Gastroesophageal sphincter (tissue), 4 donors: ENCODE measurements at places on chromosomes 5 and 9.

GRCh38 chr5:160395111-160395510 is 4.7 kb downstream of the FAM200C start:
- H3K36me3 ChIP-seq: peaks cover 10% of the 10 kb centered on the region
- no peak overlapping the region for H3K4me3 ChIP-seq
- no peaks in the 10 kb centered on the region for H3K27me3 ChIP-seq
- no peak for ATAC-seq

DNA sequence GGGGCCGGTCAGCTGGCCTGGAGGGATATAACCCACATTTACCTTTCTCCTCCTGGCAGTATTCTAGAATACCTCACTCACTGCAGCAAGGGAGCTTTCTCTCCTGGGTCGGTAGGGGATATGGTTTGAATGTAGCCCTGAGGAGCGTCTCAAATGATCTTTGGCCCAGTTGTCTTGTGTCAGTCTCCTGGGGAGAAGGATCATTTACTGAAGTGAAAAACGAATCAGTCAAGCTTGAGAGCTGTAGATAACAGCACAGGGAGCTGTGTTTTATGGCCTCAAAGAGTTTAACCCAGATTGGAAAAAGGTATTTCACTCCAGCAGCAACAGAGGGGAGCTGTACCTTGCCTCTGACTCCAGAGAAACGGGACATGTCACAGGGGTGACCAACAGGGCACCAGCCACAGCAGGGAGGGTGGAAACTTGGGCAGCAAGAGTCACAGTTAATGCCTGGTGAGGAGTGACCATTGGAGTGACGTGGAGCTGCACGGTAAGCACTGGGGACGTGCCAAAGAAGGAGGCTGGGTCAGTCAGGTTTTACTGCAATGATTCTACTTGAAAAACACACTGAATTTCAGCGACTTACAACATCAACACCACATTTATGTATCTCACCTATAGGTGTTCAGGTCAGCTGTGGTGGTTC is 29.8 kb upstream of the ZFR start:
- no peaks in the 10 kb centered on the region for H3K4me1 ChIP-seq
- no peaks in the 10 kb centered on the region for H3K27me3 ChIP-seq
- no peak for ATAC-seq
- no peaks in the 10 kb centered on the region for H3K36me3 ChIP-seq
- no peak overlapping the region for H3K27ac ChIP-seq

DNA sequence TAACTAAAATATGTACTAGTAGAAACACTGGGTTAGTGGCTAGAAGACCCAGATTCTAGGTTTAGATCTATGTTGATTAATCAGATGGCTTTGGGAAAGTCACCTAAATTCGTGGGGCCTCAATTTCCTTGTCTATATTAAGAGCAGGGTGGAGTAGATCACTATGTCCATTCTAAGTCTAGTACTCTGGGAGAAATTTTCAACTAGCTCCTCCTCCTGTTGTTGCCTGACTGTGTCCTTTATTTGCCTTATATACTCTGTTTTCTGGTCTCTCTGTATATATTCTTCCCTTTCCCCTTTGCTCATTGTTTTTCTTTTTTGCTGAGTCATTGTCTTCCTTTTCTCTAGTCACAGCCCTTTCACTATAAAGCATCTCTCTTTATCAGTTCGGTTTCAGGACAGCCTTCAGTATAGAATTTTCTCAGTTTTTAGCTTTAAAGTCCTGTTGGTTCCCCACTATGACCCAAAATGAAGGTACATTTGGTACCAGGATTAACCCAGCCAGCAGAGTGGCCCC is 44.5 kb upstream of the CDH6 start:
- no peaks in the 10 kb centered on the region for H3K36me3 ChIP-seq
- no peak overlapping the region for H3K4me3 ChIP-seq
- no peak for ATAC-seq
- H3K4me1 ChIP-seq: no peaks in the 10 kb centered on the region
- no peak overlapping the region for H3K27ac ChIP-seq

GRCh38 chr5:149135536-149136201 is 5.6 kb upstream of the ABLIM3 start:
- H3K36me3 ChIP-seq: no peaks in the 10 kb centered on the region
- peak; percentile 57 for ATAC-seq
- peak overlapping the region; percentile 64 for H3K27ac ChIP-seq
- H3K4me3 ChIP-seq: no peak overlapping the region
- H3K4me1 ChIP-seq: no peaks in the 10 kb centered on the region

DNA sequence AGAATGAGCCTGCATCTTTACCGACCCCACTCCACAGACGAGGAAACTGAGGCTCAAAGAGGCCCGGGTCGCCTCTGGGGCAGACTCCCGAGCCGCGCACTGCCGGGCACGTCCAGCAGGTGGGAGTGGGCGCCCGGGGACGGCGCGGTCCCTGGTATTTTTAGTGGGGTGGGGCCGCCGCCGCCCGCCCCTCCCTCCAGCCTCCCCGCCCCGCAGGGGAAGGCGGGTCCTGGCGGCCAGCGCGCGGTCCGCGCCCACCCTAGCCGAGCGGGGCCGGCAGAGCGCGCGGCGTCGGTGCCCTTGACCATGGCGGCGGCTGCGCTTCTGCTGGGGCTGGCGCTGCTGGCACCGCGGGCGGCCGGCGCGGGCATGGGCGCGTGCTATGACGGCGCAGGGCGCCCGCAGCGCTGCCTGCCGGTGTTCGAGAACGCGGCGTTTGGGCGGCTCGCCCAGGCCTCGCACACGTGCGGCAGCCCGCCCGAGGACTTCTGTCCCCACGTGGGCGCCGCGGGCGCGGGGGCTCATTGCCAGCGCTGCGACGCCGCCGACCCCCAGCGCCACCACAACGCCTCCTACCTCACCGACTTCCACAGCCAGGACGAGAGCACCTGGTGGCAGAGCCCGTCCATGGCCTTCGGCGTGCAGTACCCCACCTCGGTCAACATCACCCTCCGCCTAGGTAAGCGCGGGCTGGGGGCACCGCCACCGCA is at the start of gene LAMC3:
TSS of gene LAMC3 (plus strand) at position 266 of the 710 bp plus-strand sequence. CDS start at position 307, 41 bp downstream.
- H3K4me3 ChIP-seq: peak within 1 kb of the TSS; percentile 40
- H3K36me3 ChIP-seq: no peaks in the 10 kb centered on the region
- H3K27ac ChIP-seq: no peak within 1 kb of the TSS
- H3K4me1 ChIP-seq: peaks cover 4% of the 10 kb centered on the region

GRCh38 chr9:86801246-86801645 is 146.1 kb downstream of the GAS1 start:
- no peak overlapping the region for H3K4me3 ChIP-seq
- ATAC-seq: peak; percentile 16
- no peaks in the 10 kb centered on the region for H3K36me3 ChIP-seq
- H3K4me1 ChIP-seq: no peaks in the 10 kb centered on the region
- H3K27me3 ChIP-seq: no peaks in the 10 kb centered on the region

DNA sequence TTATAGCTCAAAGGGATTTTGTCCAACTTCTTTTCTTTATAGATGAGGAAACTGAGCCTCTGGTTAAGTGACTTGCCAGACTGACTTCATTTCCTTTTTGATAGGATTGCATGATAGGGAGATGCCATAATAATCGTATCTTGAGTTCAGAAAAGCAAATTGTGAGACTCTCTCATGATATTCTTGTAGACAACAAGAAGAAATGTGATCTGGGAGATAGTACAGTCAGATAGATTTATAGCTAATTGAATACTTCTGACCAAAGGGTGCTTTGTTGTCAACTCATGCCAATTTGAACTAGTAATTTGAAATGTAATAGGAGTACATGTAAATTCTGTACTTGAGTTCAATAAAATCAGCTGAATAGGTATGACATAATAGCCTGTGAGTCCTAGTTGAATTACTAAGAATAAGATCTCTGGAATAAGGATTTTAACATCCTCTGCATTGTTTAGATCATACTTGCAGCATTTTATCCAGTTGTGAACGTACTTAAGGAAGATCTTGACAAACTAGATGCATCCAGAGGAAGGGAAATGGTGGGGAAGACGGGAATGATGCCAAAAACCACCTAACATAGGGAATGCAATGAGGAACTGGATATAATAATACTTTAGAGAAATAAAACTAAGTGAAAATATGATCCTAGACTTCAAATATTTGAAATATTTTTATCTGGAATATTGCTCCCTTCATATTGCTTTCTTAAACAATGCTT is 25.5 kb downstream of the CWC27 start:
- no peaks in the 10 kb centered on the region for H3K36me3 ChIP-seq
- H3K27ac ChIP-seq: no peak overlapping the region
- no peaks in the 10 kb centered on the region for H3K27me3 ChIP-seq
- no peak overlapping the region for H3K4me3 ChIP-seq

DNA sequence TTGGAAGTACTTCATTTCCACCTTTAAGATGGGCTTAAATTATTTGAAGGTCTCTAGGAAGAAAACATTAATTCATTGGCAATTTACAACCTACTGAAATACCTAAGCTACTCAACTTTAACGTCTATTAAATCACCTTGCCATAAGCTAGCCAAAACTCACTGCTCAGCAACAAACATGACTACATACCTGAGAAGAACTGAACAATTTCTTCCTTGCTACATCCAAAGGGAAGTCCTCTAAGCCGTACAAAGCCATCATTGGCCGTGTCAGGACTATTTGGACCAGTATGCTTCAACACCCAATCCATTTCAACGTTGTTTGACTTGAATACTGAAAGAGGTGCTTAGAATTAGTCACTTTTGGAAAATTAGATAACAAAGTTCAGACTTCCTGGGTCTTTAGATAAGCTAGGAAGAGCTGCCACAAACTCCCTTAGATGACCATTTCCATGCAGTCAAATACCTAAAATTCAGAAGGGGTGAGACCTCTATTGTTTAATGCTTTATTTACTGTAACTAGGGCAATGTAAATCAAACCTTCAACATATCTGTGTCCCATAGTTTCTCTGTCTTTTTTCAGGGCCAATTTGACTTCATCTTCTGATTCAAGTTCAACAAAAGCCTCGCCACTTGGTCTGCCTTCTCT is 2.6 kb downstream of the HNRNPH1 start:
- peaks cover 29% of the 10 kb centered on the region for H3K4me1 ChIP-seq
- H3K27ac ChIP-seq: peak overlapping the region; percentile 100
- no peaks in the 10 kb centered on the region for H3K27me3 ChIP-seq
- ATAC-seq: no peak
- H3K4me3 ChIP-seq: peak overlapping the region; percentile 9

- peak; percentile 76 for ATAC-seq
- H3K4me3 ChIP-seq: no peak overlapping the region
These were observed 12.5 kb upstream of the SLC36A3 start for GRCh38 chr5:151315998-151316597.

DNA sequence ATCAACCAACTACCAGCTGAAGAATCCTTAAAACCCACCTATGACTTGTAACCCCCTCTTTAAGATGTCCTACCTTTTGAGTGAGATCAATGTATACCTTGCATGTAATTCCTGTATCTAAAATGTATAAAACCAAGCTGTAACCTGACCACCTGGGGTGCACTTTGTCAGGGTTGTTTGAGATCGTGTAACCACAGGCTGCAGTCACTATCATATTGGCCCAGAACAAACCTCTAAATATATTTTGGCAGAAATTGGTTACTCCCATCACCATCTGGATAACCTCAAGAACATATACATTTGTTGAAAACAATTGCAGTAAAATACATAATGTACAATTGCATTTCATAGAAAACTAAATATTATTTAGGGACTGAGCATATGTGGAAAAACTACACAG is 8.4 kb downstream of the CARNMT1 start:
- H3K27ac ChIP-seq: no peak overlapping the region
- H3K36me3 ChIP-seq: no peaks in the 10 kb centered on the region
- ATAC-seq: no peak
- H3K4me1 ChIP-seq: no peaks in the 10 kb centered on the region
- no peak overlapping the region for H3K4me3 ChIP-seq
